ENCODE measurements at places on chromosomes 13 and 19.

DNA sequence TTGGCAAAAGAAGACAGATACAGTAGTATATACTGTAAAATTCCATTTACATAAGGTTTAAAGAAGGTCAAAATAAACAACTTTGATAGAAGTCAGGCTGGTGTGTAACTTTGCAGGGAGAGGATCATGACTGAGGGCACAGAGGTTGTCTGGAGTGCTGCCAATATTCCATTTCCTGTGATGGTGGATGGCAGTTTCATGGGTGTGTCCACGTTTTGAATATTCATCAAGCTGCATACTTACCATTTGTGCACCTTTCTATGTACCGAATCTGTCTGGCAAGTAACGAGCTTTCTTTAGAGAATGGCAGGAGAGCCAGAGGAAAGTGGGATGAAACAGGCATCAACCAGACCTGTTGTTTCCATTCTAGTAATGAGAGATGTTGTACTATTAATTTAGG is 420.5 kb upstream of the HTR2A start:
- no peak for DNase-seq

GRCh38 chr19:30795727-30796126 is 423.5 kb downstream of the ZNF536 start:
- no peak for DNase-seq

DNA sequence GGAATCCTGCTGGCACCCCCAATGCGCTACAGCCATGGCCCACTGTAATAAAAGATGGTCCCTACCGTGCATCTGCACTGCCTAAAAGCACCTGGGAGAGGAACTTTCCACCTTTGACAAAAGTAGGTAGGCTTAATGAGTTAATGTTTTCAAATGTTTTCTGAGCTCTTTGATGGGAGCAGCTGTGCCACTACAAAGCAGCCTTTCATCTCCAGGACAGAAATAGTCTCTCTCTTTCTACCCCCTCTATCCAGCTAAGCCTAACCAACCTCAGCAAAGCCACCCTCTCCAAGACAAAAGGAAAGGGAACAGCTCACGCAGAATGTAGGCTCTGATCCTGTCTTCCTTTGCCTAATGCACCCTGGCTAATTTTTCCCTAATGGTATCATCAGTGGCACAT is 560.2 kb downstream of the UQCRFS1 start:
- no peak for DNase-seq

DNA sequence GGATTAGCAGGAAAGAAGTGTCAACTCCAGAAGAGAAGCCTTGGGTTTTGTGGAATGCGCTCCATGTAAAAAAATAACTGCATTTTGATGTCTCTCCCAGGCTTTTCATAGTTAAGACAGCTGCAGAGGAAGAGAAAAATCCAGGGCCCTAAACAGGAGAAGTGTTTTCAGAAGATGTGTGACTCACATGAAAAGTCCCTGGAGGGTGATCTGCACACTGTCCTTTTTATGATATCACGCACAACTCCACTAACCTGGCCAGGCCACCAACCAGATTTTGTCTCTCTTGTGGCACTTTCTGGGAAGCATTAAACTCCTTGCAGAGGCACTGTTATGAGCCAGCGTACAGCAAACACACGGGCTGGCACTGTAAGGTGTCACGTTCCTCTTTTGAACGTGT is 267.3 kb downstream of the FGF9 start:
- DNase-seq = no peak

DNA sequence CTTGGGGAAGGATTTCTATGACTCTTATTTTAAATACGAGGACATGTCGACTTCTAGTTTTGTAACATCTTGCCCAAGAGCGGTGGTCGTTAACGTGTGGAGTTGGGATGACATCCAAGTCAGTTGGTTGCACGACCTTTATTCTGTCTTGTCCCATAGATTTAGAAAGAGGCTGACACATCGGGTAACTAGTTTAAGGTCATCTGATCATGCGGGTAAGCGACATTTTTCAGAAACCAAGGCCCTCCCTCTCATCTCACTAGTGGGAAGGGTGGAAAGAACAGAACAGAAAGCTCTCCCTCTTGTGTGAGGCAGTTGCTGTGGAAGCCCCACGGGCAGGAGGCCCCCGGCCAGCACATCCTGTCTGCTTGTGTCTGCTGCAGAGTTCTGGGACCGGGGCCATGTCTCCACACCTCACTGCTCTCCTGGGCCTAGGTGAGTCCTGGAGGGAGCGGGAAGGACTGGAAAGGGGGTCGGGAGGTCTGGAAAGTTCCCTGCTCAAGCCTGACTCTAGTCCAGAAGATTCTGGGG is at the start of gene LAIR2:
Gene LAIR2 (plus strand): TSS at position 314 of the 531 bp plus-strand sequence. CDS start 88 bp downstream, at position 402.
- no peak for DNase-seq

- no peak for DNase-seq
These were observed 50.9 kb downstream of the PEPD start for GRCh38 chr19:33470686-33471085.

DNA sequence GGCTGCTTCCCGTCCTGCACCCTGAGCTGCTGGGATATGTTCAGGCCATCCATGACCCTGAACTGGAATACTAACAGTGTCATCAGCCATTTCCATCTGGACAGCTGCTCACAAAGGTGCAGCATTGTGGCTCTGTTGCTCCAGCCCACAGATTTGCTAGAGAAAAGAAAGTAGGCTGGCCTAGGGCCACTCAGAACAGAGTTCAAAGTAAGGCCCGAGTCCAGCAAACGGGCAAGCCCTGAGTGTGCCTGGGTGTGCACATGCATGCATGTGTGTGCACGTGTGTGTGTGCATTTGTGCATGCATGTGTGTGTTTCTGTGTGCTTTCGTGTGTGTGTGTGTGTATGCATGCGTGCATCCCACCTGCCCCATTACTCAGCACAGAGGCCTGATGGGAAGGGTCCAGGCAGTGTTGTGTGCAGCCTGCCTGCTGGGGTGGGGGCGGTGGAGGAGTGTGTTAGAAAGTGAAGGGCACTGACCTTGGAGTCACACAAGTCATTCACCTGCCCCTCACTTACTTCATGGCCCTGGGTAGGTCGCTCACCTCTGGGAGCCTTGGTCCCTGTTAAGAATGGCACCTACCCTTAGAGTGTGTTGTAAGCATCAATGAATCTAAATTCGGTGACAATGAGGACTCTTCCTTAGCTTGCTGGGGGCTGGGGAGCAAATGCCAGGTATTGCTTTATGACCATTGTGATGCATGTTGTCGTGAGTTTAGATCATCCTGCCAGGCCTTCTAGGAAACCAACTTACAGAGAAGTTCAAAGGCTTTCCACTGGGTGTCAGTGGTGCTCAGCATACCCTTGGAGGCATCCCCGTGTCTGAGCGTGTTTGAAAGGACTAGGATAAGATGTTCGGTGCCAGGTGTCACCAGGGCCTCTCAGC is 53.2 kb downstream of the GPR12 start:
- no peak for DNase-seq

DNA sequence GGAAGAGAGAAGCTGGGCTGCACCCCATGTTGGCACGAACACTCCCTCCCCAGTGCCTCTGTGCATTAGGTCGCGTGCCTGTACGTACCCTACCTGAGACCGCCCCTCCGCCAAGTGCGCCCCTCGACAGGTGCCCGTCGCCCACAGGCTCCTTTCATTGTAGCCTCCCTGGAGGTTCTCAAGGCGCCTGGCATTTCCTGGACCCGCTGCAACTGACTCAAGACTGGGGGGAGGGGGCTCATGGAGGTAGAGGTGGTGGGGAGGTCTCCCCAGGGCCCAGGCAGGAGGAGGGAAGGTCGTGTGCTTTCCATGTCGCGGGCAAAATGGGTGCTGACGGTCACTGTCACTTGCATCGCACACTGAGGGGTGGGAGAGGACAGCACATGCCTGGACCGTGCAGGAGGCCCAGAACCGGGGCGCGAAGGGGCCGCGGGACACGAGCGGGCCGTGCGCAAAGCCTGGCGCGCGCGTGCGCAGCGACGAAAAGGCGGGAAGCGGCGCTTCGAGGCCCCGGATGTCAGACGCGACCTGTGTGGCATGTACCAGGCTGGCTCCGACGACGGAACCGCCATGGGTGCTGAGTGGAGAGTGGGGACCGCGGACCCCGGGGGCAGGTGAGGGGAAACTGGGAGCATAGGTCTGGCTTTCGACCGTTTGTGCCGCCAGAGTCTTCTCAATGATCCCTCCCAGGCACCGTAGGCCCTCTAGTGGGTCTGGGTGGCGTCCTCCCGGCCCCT is 16.5 kb downstream of the NFIX start:
- DNase-seq = no peak

DNA sequence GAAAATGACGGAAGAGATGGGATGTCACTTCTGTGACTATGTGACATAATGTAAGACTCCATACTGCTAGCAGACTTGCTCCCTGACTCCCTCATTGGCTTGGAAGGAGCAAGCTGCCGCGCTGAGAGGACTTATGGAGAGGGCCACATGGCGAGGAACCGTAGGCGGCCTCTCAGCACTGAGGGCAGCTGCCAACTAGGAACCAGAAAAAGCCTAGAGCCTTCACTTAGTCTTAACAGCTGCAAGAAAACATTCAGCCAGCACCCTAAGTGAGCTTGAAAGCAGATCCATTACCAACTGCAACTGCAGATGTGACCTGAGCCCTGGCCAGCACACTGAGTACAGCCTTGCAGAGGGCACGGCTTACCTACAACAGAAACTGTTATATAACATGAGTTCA is 33.9 kb downstream of the USP12 start:
- no peak for DNase-seq

Data from stimulated activated CD4-positive, alpha-beta T cell treated with anti-CD3 and anti-CD28 coated beads, Interleukin-4, amount 100 ng/mL, for 4 hours (primary cell).